Activated CD8-positive, alpha-beta T cell treated with anti-CD3 and anti-CD28 coated beads, Interleukin-2, amount 10 ng/mL, durations not matched to agents 7 days and 5 days (primary cell): ENCODE measurements at places on chromosomes 7 and 10. TPM values are rescaled to one million over a fixed set of nuclear protein-coding genes. Genes with fewer than 3 reads are reported as not detected.
A peak's percentile ranks its signal among the peaks of the same experiment; 100 is the strongest.

GRCh38 chr10:76009531-76009930, 578.1 kb downstream of the LRMDA start:
- no peaks in the 10 kb centered on the region for H3K36me3 ChIP-seq
- no peaks in the 10 kb centered on the region for H3K27me3 ChIP-seq
- DNase-seq = no peak
- no peaks in the 10 kb centered on the region for H3K4me1 ChIP-seq
- no peak overlapping the region for H3K4me3 ChIP-seq
- H3K27ac ChIP-seq = no peak overlapping the region

DNA sequence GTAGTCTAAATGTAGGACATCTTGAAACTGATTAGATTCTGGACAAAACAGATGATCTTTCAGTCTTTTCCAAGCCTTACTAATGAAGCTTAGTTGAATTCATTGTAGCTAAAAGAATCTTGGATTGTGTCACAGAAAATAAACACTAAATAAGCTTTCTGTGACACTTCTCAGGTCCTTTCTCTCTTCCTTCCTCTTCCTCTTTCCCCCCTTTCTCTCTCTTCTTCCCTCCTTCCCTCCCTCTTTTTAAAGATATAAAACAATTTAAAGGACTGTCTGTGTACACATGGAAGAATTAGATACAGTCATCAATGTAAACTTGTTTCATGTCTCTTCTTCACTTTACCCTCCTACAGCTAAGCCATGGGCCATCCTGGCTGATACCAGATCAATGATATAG, 5.3 kb upstream of the COMMD3 start:
- no peak for DNase-seq
- H3K27ac ChIP-seq = no peak overlapping the region
- no peak overlapping the region for H3K4me3 ChIP-seq
- no peaks in the 10 kb centered on the region for H3K36me3 ChIP-seq

- H3K4me1 ChIP-seq = no peaks in the 10 kb centered on the region
- H3K36me3 ChIP-seq = no peaks in the 10 kb centered on the region
- no peaks in the 10 kb centered on the region for H3K27me3 ChIP-seq
- no peak for DNase-seq
- H3K4me3 ChIP-seq = no peak overlapping the region
These were observed 362.8 kb downstream of the THSD7A start for GRCh38 chr7:11469028-11469745.

DNA sequence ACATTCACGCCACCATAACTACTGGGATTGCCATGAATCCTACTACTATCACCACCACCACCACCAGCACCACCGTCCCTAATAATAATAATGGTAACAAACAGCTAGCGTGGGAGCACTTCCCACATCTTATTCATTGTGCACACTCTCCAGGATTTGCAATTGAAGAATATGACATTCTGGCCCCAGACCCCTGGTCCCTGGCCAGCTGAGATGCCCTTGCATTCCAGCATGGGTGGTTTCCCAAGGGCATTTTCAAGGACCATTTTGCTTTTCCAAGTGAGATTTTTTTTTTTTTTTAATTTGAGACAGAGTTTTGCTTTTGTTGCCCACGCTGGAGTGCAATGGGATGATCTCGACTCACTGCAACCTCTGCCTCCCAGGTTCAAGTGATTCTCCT, 14.7 kb downstream of the CTBP2 start:
- no peak overlapping the region for H3K4me3 ChIP-seq
- H3K4me1 ChIP-seq = no peaks in the 10 kb centered on the region
- DNase-seq = no peak
- no peak overlapping the region for H3K27ac ChIP-seq
- H3K27me3 ChIP-seq = peaks cover 34% of the 10 kb centered on the region

DNA sequence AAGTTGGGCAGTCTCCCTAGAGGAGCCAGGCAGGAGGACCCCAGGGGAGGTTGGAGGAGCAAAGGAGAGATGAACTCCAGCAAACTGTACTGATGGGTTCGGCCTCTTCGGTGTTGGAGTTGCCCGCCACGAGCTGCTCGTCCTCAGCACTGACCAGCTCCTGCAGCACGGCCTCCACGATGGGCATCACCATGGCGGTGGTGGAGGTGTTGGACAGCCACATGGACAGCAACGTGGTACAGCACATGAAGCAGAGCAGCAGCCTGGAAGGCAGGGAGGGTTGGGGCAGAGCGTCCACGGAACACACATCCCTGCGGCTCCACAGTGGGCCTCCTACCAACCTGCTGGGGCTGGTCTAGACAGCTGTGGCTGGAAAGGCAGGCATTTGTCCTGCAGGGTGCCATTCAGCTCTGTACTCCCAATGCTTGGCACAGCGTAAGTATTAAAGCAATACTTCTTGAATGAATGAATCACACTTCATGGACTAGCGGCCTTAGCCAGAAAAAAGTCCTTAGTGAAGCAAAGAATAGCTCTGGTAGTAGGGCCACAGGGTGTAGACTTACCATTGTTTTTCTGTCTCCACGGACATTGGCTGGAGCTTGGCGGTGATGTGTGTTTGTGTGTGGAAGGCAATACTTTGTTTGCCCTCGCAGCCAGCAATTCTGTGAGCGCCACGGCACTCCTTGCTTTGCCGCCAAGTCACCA, 21.8 kb downstream of the SLC13A4 start:
- H3K4me1 ChIP-seq = no peaks in the 10 kb centered on the region
- H3K4me3 ChIP-seq = no peak overlapping the region
- H3K27me3 ChIP-seq = no peaks in the 10 kb centered on the region
- no peak overlapping the region for H3K27ac ChIP-seq
- DNase-seq = no peak
- H3K36me3 ChIP-seq = no peaks in the 10 kb centered on the region

DNA sequence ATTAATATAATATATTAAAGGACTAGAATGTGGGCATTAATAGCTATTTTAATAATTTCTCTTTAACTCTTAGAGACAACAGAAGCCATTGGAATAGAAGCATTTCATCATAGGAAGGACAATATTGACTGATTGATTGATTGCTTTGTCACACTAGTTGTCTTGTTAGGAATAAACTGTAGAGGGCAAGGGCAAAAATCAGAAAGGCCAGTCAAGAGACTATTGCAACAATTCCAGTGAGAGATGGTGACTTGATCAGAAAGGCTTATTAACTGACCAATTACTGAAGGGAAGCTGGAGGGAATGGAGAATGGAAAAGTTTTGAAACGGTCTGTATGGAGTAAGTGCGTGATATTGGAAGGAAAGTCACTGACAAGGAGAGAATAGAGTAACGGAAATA, 87.3 kb downstream of the RUNDC3B start:
- DNase-seq = no peak
- H3K4me1 ChIP-seq = peaks cover 3% of the 10 kb centered on the region
- H3K27ac ChIP-seq = no peak overlapping the region
- no peaks in the 10 kb centered on the region for H3K36me3 ChIP-seq
- H3K4me3 ChIP-seq = no peak overlapping the region

- DNase-seq = no peak
- H3K36me3 ChIP-seq = no peaks in the 10 kb centered on the region
- no peak overlapping the region for H3K27ac ChIP-seq
- peaks cover 9% of the 10 kb centered on the region for H3K27me3 ChIP-seq
These were observed 41.3 kb downstream of the SLC16A12 start for GRCh38 chr10:89494068-89494467.

DNA sequence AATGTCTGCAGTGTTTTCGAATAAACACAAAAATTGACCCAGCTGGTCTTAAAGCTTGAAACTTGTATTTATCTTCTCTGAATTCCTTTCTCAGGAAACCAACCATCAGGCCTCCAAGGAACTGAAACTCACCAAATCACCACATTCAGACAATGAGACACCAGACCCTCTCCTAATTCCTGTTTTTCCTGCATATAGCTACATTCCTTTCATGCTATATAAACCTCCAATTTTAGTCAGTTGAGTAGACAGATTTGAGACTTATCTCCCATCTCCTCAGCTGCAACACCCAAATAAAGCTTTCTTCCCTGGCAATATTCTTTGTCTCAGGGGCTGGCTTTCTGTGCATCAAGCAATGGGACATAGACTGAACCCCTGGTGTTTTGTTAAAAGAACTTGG, 317.0 kb downstream of the CACNA2D1 start:
- H3K4me1 ChIP-seq = no peaks in the 10 kb centered on the region
- H3K4me3 ChIP-seq = no peak overlapping the region
- H3K27ac ChIP-seq = no peak overlapping the region
- no peaks in the 10 kb centered on the region for H3K27me3 ChIP-seq
- no peaks in the 10 kb centered on the region for H3K36me3 ChIP-seq
- no peak for DNase-seq

GRCh38 chr10:986137-986825, 2.0 kb upstream of the GTPBP4 start:
- H3K36me3 ChIP-seq = peaks cover 27% of the 10 kb centered on the region
- peaks cover 34% of the 10 kb centered on the region for H3K4me1 ChIP-seq
- peak overlapping the region; percentile 92 for H3K4me3 ChIP-seq
- no peaks in the 10 kb centered on the region for H3K27me3 ChIP-seq

DNA sequence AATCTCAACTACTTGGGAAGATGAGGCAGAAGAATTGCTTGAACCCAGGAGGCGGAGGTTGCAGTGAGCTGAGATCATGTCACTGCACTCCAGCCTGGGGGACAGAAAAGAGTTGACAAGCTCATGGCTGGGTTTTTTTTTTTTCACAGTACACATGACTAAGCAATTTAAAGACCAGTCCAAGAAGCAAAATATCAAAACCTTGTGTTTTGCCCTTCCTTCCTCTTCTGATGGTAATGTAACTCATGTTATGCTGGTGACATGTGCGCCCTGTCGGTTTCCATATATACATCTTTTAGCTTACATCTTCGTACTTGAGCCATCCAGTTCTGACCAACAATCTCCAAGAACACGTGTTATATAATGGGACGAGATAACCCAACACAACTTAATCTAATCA, 237.7 kb upstream of the PLXDC2 start:
- H3K27me3 ChIP-seq = no peaks in the 10 kb centered on the region
- no peak for DNase-seq
- H3K36me3 ChIP-seq = no peaks in the 10 kb centered on the region
- no peak overlapping the region for H3K4me3 ChIP-seq

GRCh38 chr7:144019457-144019856, 19.3 kb downstream of the OR6B1 start:
- H3K36me3 ChIP-seq = no peaks in the 10 kb centered on the region
- peaks cover 4% of the 10 kb centered on the region for H3K27me3 ChIP-seq
- no peak overlapping the region for H3K27ac ChIP-seq

DNA sequence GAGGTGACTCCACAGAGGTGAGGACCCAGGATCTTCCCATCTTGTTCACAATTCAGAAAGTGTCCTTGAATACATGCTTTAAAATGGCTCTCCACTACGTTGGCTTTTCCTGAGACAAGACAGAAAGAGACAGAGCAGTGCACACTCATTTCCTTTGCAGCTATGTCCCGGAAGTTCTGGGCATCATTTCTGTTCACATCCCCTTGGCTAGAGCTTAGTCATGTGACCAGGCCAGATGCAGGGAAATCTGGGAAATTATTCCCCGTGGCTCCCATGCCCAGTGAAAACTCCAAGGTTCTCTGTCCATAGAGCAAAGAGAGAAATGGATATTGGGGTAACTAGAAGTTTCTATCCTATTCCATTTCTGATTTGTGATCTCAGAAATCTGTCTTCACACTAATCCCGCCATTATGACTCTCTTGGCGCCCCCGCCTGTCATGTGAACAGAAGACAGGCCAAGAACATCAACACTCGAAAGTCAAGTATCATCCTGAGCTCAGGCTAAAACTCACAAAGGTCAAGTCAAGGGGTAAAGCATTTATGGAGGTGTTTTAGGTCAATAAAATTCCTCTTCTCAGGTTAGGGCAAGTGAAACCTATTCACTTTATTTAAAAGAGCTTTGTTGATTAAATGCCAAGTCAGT, 251.4 kb upstream of the HABP2 start:
- no peak for DNase-seq
- no peak overlapping the region for H3K27ac ChIP-seq
- H3K36me3 ChIP-seq = no peaks in the 10 kb centered on the region
- peaks cover 26% of the 10 kb centered on the region for H3K27me3 ChIP-seq
- H3K4me3 ChIP-seq = no peak overlapping the region

DNA sequence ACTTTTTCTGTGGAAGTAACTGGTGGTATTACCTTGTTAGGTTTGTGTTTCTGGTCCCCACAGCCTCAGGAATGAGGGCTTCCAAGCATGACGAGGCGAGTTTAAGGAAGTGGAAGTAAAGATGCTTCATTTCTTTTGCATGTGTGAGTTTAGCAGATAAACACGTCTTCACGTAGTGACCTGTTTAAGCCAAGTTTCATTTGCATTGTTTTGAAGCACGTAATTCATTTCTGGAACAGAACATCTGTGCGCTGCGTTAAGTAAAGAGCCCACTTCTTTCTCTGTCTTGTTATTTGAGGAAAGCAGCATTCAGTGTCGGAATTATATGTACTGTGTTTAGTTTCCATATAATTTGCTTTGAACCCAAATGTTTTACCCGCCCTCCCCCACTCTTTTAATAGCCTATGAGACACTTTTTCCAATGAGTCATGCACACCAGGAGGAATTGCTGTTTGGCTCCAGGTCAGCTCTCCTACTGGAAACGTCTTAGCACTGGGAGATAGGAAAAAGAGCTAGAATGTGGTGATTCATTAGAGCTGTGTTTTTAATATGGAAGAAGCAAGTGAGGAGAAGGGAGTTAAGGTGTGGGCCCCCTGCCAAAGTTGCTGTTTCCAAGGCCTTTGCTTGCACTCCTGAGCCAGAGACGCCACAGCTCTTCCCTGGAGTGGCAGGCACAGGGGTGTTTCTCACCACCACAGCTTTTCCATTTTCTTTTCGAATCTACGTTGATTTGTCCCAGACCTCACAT, 36.7 kb downstream of the BTBD16 start:
- H3K27me3 ChIP-seq = peaks cover 18% of the 10 kb centered on the region
- H3K4me1 ChIP-seq = no peaks in the 10 kb centered on the region
- no peak overlapping the region for H3K4me3 ChIP-seq
- no peaks in the 10 kb centered on the region for H3K36me3 ChIP-seq
- DNase-seq = no peak

GRCh38 chr10:96578022-96578421, 8.8 kb downstream of the TM9SF3 start:
- H3K4me3 ChIP-seq = no peak overlapping the region
- no peaks in the 10 kb centered on the region for H3K27me3 ChIP-seq
- no peak for DNase-seq

GRCh38 chr7:102155821-102156441, 130.7 kb upstream of the SH2B2 start:
- no peak for DNase-seq
- H3K4me1 ChIP-seq = peaks cover 2% of the 10 kb centered on the region
- no peaks in the 10 kb centered on the region for H3K27me3 ChIP-seq
- no peak overlapping the region for H3K27ac ChIP-seq
- no peak overlapping the region for H3K4me3 ChIP-seq

Gene CCL24
- not detected for total RNA-seq

Gene HYAL4
- total RNA-seq = not detected

Gene BMPER
- total RNA-seq = not detected

Gene CSGALNACT2
- total RNA-seq = 30.4 TPM

Gene DKK1
- total RNA-seq = not detected

Gene ERVW-1
- total RNA-seq = not detected

Gene CAV2
- total RNA-seq = not detected

Gene KIF11
- 85.2 TPM for total RNA-seq

Gene ADCYAP1R1
- not detected for total RNA-seq
